ENCODE measurements at places on chromosomes 13 and 19.

- DNase-seq = no peak
Observed at GRCh38 chr13:105838231-105838630, 697.2 kb downstream of the EFNB2 start.

- DNase-seq = no peak
Observed at GRCh38 chr13:58598241-58598640, 966.7 kb downstream of the PCDH17 start.

- no peak for DNase-seq
Observed at GRCh38 chr13:88189728-88190127, 518.6 kb downstream of the SLITRK5 start.

GRCh38 chr19:10450853-10451609, 30.7 kb downstream of the PDE4A start:
- peak; percentile 44 for DNase-seq

- DNase-seq = no peak
Observed at GRCh38 chr19:1992759-1993260, 22.7 kb downstream of the BTBD2 start.

- no peak for DNase-seq
Observed at GRCh38 chr19:49347835-49348234, 12.6 kb downstream of the CD37 start.

- DNase-seq = peak; percentile 27
Observed at GRCh38 chr19:35037716-35038622, 3.6 kb upstream of the HPN start.

DNA sequence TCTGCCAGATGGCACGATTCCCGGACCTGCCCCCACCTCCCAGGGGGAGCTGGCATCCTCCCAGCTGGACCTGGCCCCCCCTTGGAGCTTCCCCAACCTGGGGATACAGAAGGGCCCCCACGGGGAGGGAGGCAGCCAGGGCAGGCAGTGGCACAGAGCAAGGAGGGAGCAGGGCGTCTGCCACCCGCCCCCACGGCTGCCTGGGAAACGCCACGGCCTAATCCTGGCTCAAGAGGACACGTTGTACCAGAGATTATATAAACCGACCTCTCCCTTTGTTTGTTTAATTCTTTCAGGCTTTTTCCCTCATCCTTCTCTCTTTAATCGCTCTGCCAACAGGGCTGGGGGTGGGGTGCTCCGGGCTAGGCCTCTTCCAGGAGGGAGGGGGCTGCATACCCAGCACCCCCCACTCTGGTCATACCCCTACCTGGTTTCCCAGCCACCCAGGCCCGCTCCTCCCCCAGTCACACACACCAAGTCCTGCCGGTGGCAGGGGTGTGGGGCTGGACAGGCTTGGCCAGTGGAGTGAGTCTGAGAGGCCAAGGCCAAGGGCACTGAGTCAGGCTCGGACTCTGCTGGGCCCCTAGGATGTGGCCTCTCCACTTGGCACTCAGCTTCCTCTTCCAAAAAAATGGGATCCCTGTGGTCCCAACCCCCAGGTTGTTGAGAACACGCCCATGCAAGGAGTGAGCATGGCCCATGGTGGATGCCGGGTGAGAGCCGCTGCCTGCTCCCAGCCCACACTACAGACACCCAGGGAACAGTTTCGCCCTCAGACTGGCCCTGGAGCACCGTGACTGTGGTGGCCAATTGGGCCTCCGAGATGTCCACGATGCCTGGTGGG, 29.5 kb upstream of the NFIC start:
- DNase-seq = no peak

- no peak for DNase-seq
Observed at GRCh38 chr13:66765559-66765958, 464.6 kb downstream of the PCDH9 start.

GRCh38 chr19:55278391-55279135, 1.3 kb downstream of the HSPBP1 start:
- no peak for DNase-seq

GRCh38 chr19:47350630-47351029, 1.5 kb downstream of the DHX34 start:
- no peak for DNase-seq

Data from CMK (cell line).